ENCODE measurements at places on chromosomes 4 and X.

DNA sequence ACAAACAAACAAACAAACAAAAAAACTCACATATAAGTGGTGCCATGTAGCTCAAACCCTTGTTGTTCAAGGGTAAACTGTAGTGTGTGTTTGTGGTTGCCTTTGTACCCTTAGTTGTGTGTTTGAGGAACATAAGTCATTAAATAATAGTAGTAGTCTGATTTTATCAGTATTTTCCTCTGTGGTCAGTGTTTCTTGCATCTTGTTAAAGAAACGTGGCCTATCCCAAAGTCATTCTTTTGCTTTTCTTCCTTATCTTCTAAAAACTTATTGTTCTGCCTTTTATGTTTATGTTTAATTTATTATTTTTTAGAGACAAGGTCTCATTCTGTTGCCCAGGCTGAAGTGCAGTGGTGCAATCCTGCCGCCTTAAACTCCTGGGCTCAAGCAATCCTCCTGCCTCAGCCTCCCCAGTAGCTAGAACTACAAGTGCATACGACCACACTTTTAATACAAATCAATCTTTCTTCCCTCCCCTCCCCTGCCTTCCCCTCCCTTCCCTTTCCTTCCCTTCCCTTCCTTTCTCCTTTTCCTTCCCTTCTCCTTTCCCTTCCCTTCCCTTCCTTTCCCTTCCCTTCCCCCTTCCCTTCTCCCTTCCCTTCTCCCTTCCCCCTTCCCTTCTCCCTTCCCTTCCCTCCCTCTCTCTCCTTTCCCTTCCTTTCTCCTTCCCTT is 26.4 kb downstream of the PRIMPOL start:
- DNase-seq = no peak

GRCh38 chrX:18455384-18455783 is 30.0 kb downstream of the CDKL5 start:
- DNase-seq = no peak

DNA sequence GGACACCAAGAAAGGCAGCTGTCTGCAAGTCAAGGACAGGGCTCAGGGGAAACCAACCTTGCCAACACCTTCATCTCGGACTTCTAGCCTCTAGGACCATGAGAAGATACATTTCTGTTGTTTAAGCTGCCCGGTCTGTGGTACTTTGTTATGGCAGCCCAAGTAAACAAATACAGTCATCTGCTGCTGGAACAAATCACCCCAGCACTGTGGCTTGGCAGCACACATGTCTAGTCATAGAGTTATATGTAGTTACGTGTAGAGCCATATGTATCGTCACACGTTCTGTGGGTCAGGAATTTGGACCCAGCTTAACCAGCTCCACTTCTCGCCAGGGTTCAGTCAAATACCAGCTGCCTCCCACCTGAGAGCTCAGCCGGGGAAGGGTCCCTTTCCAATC is 2.5 kb downstream of the HTT-AS start:
- DNase-seq = no peak

DNA sequence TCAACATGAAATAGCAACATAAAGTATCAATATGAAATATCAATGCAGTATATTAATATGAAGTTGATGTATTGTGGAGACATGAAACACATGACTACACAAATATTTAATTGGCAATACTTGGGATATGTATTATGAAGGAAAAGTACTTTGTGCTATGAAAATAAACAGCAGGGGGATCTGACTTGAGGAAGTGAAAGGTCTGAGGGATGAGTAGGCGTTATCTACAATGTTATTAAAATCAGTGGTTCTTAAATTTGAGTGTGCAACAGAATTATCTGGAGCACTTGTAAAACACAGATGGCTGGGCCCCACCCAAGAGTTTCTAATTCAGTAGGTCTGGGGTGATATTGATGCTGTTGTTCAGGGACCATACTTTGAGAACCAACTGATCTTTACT is 27.4 kb upstream of the ARX start:
- no peak for DNase-seq

GRCh38 chrX:48569958-48570357 is 4.3 kb upstream of the RBM3 start:
- DNase-seq = no peak

GRCh38 chrX:12065251-12065650 is 73.0 kb upstream of the FRMPD4 start:
- no peak for DNase-seq

DNA sequence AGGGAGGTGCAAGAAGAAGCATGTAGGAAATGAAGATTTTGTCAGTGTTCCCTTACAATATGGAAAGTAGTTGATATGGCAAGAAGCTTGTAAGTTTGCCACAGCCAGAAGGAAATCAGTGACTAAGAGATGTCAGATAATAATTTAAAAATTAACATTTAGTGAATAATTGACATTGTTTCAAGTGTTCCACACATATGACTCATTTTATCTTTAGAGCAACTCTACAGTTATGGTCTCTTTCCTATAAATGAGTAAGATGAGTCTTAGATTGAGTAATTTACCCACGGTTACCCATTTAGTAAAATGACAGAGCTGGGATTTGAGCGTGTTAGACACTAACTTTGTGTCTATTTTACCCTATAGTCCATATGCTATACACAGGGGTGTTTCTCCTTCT is 300.3 kb upstream of the IRS4 start:
- DNase-seq = no peak

DNA sequence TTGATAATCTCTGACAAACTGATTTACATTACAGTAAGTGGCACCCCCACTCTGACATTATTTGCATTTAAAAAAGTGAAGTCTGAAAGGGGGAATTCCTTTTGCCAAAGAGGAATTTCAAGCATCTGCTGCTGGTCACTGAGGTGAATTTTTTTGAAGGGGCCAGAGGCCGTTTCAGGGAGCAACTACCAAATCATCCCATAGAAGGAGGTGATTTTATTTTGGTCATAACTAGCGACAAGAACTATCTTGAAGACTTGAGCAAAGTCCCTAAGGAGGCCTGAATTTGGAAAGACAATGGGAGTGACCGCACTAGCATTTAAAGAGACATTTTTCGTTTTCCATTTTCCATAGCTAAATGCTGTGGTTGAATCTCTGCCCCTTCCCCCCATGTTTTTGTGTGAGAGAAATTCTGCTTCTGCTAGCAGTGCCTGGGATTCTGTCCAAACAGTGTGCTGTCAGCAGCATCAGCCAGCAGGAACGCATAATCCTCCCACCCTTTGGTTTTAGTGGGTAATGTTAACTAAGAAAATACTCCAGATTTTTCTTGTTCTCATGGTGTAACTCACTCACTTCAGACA is 110.1 kb upstream of the MED14 start:
- DNase-seq = no peak

DNA sequence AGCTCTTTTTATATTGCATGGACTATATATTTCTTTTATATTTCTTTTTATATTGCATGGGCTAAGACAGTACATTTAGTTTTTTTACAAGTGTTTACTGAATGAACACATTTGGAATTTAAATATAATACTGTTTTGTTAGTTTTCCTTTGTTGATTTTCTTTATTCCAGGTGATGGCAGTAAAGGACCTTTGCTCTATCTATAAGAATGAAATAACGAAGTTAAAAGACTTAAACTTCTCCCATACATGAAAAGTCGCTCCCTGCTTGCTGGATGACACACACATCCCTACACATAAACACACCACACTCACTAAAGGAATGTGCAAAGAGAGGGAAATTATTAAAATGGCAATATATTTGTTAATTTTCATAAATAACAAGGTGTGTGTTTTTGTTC is 102.5 kb upstream of the ANXA10 start:
- DNase-seq = no peak

- DNase-seq = no peak
These were observed 29.4 kb downstream of the SEC31A start for GRCh38 chr4:82861529-82861928.

DNA sequence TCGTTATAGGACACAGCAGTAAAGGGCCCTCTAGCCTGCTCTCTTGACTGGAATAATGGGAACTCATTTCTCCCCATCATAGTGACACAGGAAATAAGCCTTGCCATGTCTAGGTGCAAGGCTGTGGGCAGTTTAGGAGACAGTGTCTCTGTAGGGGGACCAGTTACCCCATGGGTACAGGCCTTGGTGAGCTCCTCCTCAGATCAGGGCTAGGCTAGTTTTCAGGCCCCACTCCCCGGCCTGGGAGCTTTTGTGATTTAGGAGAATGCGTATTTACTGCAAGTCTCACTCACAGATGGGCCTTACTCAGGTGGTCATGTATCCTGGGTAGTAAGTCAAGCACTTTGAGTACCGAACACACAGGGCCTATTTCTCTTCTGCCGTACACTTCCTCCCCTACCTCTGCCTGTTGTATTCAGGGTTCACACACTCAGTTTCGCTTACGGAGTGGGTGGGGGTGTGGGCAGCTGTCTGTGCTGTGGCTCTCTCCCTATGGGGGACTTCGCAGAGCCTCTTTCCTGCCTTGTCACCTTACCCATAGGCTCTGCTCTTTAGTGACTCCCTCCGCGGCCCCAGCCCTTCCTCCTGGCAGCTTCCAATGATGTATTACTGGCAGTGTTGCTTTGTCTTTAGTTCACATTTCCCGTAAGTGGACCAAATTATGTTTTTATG is 34.2 kb downstream of the FAM193A start:
- DNase-seq = peak; percentile 67

- no peak for DNase-seq
These were observed 76.7 kb downstream of the SCD5 start for GRCh38 chr4:82721819-82722423.

DNA sequence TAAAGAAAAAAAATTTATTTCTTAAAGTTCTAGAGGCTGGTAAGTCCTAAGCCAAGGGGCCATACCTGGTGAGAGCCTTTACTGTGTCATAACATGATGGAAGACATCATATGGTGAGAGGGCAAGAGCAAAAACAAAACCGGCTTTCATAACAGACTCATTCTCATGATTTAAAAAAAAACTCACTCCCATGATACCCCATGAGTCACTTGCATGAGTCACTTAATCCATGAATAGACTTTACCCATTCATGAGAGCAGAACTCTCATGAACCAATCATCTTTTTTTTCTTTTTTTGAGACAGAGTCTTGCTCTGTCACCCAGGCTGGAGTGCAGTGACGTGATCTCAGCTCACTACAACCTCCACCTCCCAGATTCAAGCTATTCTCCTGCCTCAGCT is 369.7 kb upstream of the DIAPH2 start:
- DNase-seq = no peak

DNA sequence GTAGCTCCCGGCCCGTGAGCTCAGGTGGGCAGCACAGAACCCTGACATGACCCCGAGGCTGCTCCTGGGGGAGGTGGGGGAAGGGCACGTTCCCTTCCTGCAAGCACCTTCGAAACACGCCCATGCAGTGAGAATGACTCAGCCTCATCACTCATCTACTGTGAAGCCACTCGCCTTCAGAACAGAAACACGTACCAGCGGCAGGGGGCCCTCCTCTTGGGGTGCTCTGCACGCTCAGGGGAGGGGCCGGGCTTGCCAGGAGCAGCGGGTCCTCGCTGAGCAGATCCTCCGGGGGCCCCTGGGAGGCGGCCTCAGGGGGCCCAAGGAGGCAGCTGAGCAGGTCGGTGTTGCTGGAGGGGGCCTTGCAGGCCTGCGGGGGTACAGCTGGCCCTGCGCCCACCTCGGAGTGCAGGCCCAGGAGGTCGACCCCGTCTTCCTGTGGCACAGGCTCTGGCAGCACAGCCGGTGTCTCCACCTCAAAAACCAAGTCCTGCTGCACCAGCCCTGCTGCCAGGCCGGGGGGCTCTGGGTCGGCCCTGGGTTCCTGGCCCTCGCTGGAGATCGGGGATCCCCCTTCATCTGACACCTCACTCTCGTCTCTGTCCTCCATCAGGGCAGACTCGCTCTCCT is 40.9 kb upstream of the CPLX1 start:
- no peak for DNase-seq

DNA sequence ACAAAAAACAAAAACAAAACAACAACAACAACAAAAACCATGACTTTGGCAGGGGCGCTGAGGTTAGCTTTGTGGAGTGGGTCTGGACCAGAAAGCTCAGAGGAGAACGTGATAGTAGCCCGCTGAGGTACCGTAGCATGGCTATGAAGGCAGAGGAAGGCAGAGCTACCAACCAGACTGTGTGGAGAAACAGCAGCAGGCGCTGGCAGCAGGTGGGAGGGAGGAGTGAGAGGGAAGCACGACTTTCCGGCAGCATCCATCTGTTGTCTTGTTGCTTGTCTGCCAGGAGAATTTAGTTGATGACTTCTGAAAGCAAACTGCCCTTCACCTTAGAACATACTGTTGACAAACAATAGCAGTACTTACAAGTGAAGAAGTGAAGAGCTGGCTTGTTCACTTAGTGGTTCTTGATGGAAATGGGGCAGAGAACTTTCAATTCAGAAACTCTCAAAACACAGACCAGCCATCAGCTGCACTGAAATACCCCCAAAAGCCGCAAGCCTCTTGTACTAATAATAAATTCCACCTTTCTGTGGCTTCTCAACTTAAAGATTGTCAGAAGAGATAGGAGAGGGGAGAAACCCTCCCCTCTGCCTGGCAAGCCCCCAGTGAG is 447.2 kb downstream of the SLITRK2 start:
- DNase-seq = no peak

DNA sequence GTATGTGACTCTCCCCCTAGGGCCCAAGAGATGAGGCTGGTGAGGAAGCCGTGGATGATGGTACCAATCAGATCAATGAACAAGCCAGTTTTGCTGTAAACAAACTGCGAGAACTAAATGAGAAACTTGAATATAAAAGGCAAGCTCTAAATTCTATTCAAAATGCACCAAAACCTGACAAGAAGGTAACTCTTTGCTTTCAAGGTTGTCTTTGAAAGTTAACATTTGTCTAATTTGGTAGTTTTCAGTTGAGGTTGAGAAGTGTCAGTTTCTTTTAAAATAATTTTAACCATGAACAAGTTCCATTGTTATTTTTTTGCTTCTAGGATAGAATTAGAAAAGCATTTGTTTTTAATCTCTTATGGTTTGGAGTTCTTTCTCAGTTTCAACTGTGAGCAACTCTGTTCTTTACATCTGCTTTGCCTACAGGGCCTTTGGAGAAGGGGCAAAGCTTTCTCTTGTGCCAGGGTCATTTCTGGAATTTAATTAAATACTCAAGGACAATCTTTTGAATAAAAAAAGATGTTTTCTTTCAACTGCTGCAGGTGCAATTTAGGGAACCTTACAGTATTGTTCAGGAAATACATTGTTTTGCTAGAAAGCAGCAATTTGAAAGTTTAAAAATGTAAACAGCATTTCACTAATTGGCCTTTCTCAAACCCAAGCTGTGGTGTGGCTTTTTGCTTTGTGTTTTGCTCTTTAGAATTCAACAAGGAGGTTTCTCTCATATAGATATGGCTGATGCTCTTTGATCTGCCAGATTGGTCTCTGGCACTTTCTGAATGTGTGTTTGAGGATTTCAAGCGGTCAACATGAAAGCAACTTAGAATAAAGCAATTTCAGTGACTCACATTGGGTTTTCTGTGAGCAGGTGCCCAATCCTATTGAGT is 62.9 kb downstream of the LRP2BP start:
- no peak for DNase-seq
